Activated CD4-positive, alpha-beta T cell treated with anti-CD3 and anti-CD28 coated beads for 36 hours (primary cell): ENCODE measurements at places on chromosomes 3 and 15.

- no peak for DNase-seq
Measured at GRCh38 chr3:102179326-102180177, 255.3 kb upstream of the ZPLD1 start.

DNA sequence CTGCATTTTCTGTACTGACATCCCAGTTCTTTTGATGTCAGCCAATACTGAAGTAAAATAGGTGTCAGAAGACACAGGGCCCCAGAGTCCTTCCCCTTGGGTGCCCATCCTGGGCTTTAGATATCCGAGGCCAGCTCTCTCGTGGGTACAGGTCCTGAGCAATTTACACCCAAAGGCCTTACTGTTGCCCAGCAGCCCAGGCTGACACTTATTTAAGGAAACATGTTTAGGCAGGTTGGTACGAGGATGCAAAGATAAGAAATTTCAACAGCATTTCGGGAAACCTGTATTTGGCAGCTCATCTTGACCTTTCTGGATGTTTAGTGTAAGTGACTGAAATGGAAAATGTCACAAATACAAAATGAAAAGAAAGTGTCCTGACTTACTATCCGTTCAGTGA, 130.0 kb upstream of the IL12A start:
- no peak for DNase-seq

DNA sequence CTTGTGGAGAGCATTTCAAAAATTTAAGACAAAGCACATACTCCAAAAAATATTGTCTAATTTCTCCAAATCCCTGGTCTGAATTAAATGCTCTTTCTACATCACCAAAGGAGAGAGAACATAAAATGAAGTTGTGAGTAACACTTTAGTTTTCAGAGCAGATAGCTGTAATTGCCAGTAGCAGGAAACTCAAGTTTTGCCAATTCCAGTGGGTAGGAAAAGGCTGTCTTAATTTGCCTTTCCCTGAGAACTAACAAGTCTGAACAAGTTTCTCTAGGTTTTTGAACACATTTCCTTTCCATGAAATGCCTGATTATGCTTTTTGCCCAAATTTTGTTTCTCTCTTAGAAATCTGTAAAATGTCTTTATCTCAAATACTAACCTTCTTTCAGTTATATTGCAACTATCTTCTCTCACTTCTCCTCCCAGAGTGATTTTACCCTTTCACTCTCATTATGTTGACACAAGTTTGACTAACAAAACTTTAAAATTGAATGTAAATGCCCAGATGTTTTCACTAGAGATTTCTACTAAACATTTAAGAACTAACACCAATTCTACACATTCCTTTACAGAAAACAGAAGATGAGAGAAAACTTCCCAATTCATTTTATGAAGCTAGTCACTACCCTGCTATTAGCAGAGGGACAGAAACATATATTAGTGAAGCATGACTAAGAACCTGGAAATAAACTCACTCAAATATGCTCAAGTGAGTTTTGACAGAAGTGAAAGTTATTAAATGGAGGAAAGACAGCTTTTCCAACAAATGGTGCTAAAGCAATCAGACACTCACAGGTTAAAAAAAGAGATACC, 38.4 kb downstream of the RFX7 start:
- no peak for DNase-seq

- DNase-seq = peak; percentile 15
Measured at GRCh38 chr15:33309602-33310276, 1.0 kb upstream of the RYR3 start.

DNA sequence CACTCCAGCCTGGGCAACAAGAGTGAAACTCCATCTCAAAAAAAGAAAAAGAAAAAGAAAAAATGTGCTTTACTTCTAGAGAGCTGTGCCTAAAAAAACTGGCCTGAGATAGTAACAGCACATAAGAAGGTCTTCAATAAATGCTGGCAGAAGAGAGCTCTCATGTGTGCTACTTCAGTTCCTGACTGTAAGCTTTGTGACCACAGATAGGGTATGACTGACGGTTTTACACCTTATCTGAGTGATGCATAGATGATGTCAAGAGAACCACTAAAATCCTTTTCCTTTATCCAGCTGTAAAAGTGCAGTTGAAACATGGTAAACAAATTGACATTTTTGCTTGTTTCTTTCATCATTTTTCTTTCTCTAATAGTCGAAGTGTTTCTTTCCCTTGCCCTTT, 127.9 kb downstream of the C3orf70 start:
- no peak for DNase-seq

DNA sequence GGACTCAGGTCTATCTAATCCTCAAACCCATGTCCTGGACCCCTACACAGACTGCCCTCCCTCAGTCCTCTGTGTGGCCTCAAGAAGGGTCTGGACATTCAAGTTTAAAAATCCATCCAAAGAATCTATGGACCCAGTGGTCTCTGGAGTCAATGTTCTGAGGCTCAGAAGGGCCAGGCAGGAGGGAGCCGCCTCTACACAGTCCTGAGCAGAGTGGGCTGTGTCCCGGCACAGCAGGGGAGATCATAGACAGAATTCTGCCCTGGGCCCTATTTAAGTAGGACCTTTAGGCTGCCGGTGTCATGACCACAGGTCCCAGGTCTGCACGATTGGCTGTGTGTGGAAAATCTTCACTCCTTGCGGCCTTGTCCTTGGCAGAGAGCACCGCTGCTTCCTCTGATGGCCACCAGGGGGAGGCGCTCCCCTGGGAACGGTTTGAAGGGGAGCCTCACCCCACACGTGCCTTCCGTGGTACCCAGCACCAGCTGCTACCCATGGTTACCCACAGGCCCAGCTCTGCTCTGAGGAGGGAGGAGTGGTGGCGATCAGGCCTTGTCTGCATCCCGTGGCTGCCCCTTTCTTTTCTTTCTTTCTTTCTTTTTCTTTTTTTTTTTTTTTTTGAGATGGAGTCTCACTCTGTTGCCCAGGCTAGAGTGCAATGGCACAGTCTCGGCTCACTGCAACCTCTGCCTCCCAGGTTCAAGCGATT, 37.9 kb downstream of the CHRD start:
- peak; percentile 86 for DNase-seq

GRCh38 chr3:87856126-87856525, 202.7 kb downstream of the CGGBP1 start:
- no peak for DNase-seq

GRCh38 chr3:194661374-194661773, 10.6 kb downstream of the LSG1 start:
- DNase-seq = no peak
